ENCODE measurements at places on chromosomes 7 and 10.

- DNase-seq: no peak
These were observed 100.5 kb downstream of the GLRX3 start for GRCh38 chr10:130236711-130237110.

DNA sequence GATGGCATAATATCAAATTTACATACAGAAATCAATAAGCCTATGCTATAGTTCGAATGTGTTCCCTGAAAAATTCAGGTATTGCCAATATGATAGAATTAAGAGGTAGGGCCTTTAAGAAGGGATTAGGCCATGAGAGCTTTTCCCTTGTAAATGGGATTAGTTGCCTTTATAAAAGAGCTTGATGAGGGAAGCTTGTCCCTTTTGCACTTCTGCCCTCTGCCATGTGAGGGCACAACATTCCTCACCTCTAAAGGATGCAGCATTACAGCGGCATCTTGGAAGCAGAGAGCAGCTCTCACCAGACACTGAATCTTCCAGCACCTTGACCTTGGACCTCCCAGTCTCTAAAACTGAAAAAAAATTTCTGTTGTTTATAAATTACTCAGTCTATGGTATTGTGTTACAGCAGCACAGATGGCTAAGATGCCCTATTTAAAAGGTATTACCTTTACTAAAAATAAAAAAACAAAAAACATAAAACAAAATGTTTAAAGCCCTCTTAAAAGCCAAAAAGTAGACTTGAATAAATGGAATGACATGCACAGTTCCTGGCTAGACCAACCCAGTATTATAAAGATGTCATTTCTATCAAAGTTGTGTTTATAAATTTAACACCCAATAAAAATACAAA, 909.6 kb downstream of the REEP3 start:
- DNase-seq: no peak

DNA sequence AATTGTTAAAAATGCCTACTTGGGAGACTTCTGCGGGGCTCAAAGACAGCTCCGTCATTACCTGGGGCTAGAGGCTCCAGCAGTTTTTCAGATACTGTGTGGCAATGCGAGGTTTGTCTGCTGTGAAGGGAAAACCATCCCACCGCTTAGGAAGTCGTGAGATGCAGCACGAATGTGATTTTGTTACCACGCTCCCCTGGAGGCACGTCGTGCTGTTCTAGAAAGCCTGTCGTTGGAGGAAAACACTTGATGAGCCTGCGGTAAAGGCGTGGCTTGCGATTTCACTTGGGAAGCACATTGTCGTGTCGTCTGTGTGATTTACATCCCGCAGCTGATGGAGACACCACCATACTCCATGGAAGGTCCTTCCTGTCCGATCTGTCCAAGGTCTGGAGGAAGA, 39.3 kb downstream of the CAMK1D start:
- DNase-seq: no peak

DNA sequence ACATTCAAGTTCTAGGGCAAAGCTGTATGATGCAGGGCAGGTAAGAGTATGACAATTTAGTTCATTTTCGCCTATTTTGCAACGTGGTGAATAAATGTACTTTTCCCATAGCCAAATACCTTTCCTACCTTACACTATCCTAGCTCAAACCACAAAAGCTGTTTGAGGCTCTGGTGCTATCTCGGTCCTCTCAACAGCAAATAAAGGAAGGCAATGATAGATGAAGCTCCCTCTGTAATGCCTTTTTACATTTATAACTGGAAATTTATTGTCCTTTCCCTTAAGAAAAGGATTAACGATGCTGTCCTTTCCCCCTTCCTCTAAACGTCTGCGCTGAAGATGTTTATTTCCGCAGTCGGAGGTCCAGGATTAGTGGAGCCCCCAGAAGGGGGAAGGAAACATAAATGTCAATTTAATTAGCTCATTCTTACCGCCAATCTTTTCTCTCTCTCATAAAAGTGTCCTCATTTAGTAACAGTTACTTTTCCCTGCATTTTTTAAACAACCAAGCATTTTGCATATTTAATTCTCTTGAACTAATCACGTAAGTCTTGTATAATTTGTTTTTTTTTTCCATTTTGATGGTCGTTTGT, 114.6 kb downstream of the PIP4K2A start:
- no peak for DNase-seq

- DNase-seq: no peak
These were observed 101.0 kb upstream of the IKZF1 start for GRCh38 chr7:50203521-50203920.

DNA sequence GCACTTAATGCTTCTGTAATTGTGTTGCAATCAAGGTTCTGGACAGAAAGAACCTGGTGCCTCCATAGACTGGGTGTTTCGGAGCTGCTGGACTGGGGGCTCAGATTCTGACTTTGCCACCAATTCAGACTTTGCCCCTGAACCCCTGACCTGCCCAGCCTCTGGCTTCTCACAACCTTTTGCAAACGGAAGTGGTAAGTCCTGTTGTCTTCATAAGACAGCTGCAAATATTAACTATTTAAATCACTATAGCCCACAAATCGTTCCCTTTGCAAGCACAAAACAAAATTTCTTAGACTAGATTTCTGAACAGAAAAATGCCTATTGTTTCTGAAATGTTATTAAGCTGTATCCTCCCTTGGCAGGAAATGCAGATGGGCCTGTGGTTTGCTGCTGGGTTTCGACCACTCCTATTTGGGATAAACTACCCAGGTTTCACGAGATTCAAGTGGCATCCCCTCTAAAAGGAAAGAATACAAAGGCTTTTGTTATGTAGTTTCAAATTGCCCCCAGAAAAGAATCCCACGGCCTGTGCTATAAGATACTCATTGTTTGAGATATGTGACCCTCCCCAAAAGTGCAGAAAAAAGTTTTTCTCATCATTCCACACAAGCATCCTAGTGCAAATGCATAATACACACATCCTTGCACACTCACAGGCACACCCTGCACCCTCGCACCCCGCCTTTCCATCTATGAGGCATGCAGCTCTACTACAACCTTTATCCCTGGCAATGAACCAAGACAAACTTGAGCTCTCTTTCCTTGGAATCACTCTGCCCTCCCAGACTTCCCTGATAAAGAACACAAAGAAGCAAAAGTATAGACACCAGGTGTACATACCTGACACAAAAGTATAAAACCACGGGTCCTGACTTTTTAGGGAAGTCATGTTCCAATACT, 209.1 kb downstream of the PRPF18 start:
- DNase-seq: no peak

DNA sequence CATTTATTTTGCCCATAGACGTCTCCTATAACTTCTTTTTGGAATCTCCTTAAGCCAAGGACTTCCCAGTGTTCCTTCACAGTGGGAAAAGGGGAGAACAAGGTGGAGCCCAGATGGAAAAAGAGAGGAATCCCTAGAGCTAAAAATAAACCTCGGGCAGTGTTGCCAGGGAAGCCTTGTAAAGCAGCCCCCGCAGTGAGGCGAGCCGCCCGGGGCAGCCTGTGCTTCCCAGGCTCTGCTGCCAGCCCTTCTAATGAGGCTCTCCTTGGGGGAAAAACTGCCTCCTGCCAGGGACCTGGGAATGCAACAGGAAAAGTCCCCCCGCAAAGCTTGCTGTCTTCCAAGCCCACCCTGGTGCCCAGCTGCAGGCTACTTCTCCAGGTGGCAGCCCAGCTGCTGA, 71.7 kb downstream of the SH3PXD2A start:
- DNase-seq: no peak

DNA sequence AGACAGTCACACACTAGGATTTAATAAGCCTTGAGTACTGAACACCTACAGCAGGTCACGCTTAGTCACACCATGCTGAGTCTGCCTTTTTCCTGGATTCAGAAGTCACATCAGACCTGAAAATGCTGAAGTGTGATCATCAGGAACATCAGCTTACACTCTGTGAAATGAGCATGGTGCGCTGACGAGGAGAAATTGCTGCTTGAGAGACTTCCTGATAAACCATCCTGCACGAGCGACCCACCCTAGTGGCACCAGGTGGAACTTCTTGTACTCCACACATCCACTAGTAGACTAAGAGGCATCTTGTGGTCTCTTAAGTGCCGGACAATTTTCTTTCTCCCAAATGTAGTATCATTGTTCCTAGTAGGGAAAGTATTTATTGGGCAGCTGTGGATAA, 51.8 kb upstream of the MRLN start:
- no peak for DNase-seq

GRCh38 chr10:62805231-62806099, 945 bp downstream of the ADO start:
- DNase-seq: no peak

DNA sequence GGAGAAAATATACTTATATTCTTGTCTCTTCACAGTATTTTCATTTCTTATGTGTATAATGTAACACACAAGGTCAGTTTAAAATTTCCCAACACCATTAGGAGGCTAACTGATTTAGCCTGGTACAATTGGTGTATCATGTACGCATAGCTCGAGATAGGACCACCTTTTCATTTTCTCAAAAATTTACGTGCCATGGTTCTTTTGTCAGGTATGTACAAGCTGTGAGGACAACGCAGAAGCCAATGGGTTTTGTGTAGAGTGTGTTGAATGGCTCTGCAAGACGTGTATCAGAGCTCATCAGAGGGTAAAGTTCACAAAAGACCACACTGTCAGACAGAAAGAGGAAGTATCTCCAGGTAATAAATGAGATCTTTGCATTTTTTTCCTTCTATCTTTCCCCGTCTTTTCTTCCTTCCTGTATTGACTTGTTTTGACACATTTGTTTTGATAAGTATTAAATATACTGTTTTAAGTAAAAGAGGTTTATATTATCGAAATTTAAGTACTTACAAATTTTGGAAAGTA, 55.0 kb downstream of the TRIM24 start:
- no peak for DNase-seq

DNA sequence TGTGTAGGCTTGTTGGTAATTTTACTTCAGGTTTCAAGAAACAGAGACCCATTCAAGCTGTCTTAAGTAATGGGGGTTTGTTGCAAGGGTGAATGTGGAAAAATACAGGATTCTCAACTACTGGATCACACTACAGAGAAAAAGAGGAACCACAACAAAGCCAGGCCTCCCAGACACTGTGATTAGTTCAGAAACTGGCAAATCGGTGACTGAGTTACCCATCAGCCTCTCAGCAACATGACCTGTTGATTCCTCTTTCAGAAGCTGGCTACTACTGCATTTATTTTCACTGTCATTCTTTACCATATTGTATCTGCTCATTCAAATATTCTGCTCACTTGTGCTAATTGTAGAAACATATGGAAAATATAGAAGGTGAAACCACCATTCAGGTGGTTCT, 16.0 kb downstream of the CCDC71L start:
- no peak for DNase-seq

DNA sequence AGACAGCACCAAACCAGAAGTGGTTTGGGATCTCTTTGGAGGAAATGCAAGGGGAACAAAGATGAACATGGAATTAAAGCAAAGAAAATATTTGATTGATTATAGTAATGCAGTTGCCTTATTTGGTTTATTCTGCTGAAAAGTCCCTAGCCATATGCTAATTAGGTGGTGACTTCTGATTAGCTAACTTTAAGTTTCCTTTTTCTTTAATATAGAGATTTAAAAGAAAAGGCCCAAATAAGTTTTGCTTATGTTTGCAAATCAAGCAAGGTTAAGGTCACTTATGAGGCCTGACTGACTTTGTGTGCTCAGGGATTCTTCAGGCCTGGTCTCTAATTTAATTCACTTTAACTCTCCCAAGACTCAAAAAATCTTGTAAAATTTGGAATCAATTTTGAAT, 6.2 kb upstream of the ANKRD22 start:
- no peak for DNase-seq

- DNase-seq: no peak
These were observed 6.8 kb upstream of the VSIR start for GRCh38 chr10:71780156-71780555.

DNA sequence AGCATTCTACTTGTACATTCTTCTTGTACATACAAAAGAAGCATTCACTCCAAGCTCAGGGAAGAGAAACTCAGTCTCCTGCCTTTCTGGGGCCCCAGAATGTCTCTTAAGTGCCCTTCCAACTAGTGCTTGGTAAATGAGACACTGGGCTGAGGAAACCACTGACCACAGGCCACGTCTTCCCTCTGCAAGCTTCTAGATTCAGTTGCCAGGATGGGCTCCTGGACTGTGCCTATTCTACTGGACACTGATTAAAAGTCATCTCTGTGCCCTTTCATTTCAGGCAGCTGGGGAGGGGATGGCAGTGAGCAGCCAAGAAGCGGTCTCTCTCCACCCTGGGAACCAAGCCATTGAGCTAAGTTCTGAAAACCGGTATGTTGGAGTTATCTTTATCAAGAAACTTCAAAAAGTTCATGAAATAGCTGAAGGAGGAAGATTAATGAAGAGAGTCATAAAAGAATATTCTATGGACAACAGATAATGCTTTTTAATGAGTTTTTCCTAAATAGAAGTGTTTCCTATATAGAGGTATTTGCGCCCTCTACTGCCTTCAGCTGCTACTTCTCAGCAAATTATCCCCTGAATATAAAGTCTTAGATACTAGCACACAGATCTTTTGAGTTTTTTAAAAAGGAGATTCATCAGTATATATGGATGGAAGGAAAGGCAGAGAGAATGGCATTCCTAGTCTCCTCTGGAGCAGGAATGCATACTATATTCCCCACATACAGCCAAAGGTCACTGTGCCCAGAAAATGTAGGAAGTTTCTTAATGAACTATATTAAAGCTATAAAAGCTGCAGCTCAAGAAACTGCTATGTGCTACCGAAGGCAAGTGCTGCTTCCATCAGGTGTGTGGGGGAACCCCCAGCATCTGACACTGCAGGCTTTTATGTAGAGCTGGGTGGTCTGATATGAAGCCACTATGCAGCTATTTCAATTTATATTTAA, 8.4 kb upstream of the IFIT1B start:
- DNase-seq: no peak

DNA sequence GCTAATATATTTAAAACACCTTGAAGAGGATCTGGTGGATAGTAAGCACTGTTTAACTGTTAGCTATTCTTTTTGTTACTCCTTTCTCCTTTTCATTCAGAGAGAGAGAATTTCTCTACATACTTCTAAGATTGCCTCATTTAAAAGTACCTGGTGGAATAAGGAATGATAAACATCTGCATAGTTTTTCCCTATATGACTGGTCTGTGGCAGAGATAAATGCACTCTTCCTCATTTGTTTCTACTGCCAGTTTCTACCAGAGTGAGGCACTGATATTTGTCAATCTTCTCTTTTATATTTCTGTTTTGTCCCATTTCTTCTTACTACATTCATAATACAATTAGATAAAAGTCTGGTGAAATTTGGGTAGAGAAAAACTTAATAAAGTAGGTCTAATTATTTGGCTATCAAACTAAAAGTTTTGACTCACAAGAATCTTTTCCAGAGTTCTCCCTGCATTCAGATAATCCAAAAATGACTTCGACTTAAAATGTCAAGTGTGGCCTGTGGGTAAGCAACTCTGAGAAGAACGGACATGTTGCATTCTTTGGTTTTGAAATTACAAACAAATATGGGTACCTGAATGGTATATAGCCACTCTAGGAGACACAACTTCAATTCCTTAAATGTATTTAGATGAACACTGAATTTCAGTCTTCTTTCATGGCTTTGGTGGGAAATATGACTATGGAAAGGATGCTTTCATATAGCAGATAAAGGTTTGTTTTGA, 38.8 kb downstream of the RNLS start:
- DNase-seq: no peak

GRCh38 chr10:114347241-114347640, 57.1 kb downstream of the AFAP1L2 start:
- DNase-seq: no peak
